GM23248 (cell line): ENCODE measurements at places on chromosomes 2 and 18. TPM values are rescaled to one million over a fixed set of nuclear protein-coding genes. Genes with fewer than 3 reads are reported as not detected.
A peak's percentile ranks its signal among the peaks of the same experiment; 100 is the strongest.

DNA sequence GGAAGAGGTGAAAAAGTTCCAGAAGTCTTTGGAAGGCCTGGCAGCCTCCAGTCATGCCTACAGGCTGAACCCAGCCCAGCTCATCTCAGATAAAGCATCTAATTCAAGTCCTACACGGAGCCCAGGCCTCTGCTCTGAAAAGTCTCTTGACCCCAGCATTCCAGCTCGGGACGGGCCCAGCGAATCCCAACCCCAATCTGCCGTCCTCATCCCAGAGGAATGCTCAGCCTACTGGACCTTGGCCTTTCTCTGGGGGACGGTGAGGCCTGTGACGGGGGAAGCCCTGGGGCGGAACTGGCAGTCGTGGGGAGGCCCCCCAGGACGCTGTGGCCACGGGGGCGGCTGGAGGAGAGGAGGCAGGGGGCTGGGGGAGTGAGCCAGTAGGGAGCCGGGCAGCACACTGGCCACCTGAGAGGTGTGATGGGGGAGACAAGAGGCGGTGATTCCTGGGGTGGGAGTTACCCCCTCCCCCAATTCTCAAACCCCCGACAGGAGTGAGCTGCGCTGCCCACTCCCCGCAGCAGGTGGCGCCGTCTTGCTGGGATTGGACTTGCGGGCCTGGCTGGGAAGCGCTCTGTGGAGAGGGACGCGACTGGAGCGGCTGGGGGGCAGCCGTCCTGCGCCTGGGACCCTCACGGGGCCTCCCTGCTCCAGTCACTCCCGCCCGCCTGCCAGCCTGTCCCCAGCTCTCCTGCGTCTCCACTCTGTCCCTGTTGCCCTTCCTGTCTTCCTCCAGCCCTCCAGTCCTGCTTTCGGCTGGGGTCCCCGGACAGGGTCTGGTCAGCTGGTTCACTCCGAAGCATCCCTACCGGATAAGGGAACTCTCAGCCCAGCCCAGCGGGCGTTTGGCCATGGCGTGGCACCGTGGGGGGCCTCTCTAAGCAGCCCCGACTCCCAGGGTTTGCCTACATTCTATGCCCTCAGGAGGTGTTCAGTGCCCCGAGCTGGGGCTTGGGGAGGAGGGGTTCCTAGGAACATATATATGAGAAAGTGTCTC, 182.6 kb upstream of the HAAO start:
- peak overlapping the region; percentile 66 for H3K4me3 ChIP-seq
- peaks cover 42% of the 10 kb centered on the region for H3K4me1 ChIP-seq
- peak overlapping the region; percentile 64 for H3K27ac ChIP-seq
- H3K27me3 ChIP-seq: no peaks in the 10 kb centered on the region
- no peaks in the 10 kb centered on the region for H3K36me3 ChIP-seq

DNA sequence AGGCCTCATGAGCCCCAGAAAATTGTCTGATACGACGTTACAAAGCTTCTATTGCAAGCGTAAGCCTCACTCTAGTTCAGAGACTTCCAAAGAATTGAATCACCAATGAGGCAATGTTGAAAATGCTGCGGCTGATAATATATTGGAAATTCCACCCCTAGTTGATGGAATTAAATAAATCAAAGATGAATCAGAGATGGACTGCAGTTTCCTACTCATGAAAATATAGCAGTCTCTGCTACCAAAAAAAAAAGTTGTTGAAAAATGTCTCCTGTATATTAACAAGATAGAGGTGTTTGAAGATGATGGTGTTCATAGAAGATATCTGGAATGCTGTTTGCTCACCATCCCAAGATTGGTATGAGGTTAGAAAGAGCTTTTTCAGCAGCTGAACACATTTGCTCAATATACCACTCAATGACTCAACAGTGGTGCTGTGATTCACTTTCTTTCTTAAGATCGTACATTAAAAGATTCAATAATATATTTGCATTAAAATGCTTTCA, 99.8 kb upstream of the ARHGAP28 start:
- DNase-seq: peak; percentile 84
- no peaks in the 10 kb centered on the region for H3K36me3 ChIP-seq

DNA sequence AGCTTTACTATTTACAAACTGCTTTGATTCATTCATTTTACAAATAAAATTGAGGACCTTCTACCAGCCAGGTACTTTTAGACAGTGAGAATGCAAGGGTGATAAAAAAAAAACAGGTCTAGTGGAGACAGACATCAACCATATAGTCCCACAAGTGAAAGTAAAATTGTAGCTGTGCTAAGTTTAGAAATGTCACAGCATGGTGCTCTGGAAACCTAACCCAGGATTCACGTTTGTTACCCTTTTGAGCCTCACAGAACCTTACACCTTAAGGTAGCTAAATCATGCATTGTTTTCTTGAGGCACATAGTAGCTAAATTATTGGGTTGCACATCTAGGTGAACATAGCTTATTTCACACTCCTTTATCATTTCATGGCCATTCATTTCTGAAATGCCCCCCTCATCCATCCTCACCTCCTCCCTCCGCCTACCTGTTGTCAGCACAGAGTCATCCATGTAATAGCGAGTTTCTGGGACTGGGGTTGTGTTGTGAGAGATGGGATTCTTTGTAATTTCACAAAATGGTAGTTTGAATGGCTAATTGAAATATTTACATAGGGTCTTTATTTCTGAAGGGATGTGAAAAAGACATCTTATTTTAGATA, 7.1 kb downstream of the MTA3 start:
- no peak overlapping the region for H3K4me3 ChIP-seq
- 0 out of 2 replicates have a peak, but pooled peaks cover 6% of the 10 kb centered on the region for H3K36me3 ChIP-seq
- H3K27ac ChIP-seq: no peak overlapping the region
- no peak for DNase-seq
- H3K27me3 ChIP-seq: no peaks in the 10 kb centered on the region

The GAL3ST2 gene
- not detected in 2 replicates for total RNA-seq

The ERBB4 gene
- not detected in 2 replicates for total RNA-seq

DNA sequence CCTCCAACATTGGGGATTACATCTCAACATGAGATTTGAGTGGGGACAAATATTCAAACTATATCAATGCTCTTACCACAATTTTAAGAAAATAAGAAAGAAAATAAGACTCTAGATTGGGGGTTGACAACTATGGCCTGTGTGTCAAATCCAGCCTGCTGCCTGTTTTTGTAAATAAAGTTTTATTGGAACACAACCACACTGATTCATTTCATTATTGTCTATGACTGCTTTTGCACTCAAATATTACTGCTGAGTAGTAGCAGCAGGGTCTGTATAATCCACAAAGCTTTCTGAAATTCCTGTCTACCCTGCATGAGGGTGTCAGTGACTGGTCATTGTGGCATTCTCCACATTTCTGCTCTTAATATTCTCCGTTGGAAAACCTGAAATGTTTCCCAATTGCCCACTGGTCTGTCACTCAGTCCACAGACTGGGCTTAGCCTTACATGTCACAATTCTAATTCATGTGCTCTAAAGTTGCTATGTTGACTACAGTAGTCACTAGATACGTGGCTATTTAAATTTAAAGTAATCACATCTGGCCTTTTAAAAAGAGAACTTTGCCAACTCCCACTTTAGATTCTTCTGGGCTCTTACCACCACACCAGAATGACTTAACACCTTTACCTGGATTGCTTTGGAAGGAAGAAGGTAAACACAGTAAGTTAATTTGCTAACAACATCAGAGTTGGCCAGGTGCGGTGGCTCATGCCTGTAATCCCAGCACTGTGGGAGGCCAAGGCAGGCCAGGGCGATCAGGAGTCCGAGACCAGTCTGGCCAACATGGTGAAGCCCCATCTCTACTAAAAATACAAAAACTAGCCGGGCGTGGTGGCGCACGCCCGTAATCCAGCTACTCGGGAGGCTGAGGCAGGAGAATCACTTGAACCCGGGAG, 86.9 kb downstream of the CLHC1 start:
- no peak for DNase-seq
- H3K4me3 ChIP-seq: no peak overlapping the region
- H3K27me3 ChIP-seq: no peaks in the 10 kb centered on the region
- no peak overlapping the region for H3K27ac ChIP-seq

- H3K4me1 ChIP-seq: peaks cover 9% of the 10 kb centered on the region; the same call in 1 of the 2 replicates
- DNase-seq: no peak
- no peak overlapping the region for H3K4me3 ChIP-seq
- no peak overlapping the region for H3K27ac ChIP-seq
Observed at GRCh38 chr18:45930963-45931362, 36.2 kb downstream of the EPG5 start.

DNA sequence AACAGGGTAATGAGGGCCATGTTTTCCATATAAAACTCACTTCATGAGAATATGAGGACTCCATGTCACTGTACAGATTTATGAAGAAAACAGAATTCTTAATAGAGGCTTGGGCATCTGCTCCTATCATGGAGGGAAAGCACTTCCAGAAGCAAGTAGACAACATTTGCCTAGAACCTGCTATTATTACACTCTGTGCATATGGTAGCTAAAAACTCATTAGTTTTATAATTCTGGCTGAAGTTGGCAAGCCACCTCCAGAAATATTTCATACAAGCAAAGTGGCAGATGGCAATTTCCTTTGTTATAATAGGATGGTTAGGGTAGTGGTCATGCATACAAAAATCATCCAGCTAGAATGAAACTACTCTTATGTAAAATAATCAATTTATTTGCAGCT, 65.8 kb upstream of the TLK1 start:
- H3K36me3 ChIP-seq: no peaks in the 10 kb centered on the region
- no peak overlapping the region for H3K27ac ChIP-seq
- no peaks in the 10 kb centered on the region for H3K27me3 ChIP-seq
- no peak overlapping the region for H3K4me3 ChIP-seq
- H3K4me1 ChIP-seq: peaks cover 22% of the 10 kb centered on the region

The MTIF2 gene
- total RNA-seq: 22.3 and 23.3 TPM in 2 replicates
